ENCODE measurements at places on chromosomes 2 and 18. TPM values are rescaled to one million over a fixed set of nuclear protein-coding genes. Genes with fewer than 3 reads are reported as not detected.

Gene DLGAP1
- total RNA-seq: 7.5 TPM

GRCh38 chr2:229660951-229661350 is 53.4 kb downstream of the DNER start:
- DNase-seq: no peak

- DNase-seq: no peak
Observed at GRCh38 chr2:197079414-197079813, 152.9 kb upstream of the PGAP1 start.

DNA sequence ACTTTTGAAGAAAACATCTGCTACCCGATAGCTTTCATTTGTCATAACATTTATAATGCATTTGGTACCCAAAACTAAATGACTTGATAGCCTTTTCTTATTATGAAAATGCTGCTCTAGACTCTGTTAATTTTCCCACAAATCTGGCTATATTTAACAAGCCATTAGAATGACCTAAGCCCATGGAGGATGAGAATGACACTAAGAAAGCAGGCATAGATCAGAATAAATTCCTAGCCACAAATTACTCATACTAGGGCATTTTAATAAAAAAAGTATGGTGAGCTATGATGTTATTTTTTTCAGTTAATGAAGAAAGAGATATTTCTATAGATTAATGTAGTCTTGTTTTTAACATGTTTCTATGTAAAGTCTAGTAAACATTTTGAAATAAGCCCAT is 1728.3 kb downstream of the SUCLG1 start:
- no peak for DNase-seq

DNA sequence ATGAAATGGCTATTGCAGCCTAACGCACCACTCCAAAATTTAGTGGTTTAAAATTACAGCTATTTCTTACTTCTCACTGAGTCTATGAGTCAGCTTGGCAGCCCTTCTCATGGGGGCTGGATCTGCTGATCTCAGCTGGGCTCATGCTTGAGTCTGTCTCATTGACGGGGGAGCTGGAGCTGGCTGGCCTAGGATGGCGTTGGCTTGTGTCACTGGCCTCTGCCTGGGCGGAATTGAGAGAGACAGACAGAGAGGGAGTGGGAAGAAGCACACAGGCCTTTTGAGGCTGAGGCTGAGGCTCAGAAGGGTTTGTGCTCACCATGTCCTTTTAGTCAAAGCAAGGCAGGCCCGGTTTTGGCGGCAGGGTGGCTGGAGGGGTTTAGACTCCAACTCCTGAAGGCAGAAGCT is 412.1 kb upstream of the MYT1L start:
- peak; percentile 32 for DNase-seq

Data from urinary bladder (tissue), 4 donors.